ENCODE measurements at places on chromosomes 12 and 14.

- no peak for DNase-seq
These were observed 195.4 kb downstream of the DUSP6 start for GRCh38 chr12:89156862-89157262.

DNA sequence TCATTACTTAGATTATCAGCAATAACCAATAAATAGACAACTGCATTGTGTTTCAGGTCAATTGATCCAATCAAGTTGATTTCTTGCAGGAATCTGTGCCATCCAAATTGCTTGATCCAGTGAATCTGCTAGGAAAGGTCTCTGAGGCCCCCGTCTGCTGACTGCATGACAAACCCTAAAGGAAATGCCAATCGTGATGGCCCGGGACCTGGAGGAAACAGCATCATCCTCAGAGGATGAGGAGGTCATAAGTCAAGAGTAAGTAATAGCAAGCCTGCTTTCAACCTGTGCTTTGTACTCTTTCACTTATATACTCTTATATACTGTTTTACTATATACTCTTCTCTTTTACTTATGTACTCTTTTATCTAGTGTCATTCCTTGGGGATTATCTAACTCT is 1.9 kb downstream of the TTLL5 start:
- DNase-seq: no peak

GRCh38 chr12:74535536-74535935 is 2.1 kb upstream of the ATXN7L3B start:
- DNase-seq: no peak

DNA sequence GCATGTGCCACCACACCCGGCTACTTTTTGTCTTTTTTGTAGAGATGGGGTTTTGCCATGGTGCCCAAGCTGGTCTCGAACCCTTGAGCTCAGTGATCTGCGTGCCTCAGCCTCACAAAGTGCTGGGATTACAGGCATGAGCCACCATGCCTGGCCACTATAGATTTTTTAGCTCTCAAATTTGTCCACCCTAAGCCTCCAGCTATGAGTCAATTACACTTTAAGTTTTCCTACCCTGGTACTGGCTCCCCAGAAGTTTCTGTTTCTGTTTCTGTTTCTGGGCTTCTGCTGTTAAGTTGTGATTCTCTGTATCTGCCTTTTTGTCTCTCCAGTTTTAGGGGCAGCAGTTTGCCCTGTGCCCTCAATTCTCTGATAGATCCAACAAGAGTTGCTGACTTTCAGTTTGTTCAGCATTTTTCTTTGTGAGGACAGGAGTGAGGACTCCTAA is 4.4 kb upstream of the TINF2 start:
- DNase-seq: no peak

DNA sequence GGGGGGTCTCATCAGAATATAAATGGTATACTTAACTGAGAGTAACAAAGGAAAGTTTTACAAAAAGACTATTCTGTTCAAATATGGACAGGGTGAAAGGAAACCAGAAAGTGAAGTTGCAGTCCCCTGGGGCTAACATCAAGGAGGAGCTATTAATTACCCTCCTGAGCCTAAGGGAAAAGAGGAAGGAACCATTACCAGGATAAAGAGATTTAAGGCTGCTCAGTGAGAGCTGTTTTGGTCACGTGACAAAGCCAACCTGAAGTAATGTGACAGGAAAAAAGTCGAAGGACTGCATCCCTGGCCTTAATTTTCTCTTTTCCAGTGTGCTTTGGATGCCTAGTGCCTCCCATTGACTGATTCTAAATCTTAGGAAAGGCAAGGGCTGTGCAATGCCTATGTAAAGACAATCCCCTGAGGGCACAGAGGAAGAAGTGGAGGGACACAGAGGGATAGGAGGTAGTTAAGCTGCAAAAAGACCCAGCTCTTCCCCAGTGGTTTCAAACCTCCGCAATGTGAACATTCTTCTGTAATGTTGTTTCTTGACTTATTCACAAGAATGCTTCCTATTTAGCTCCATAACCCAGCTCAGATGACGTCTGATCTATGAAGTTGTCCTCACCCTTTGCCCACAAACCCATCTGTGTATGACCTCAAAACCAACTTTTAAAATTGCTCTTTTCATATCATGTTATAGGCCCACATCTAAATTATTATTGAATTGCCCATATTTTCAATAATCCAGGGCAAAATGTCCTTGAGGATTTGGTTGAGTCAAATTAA is 187.7 kb upstream of the DCN start:
- no peak for DNase-seq

DNA sequence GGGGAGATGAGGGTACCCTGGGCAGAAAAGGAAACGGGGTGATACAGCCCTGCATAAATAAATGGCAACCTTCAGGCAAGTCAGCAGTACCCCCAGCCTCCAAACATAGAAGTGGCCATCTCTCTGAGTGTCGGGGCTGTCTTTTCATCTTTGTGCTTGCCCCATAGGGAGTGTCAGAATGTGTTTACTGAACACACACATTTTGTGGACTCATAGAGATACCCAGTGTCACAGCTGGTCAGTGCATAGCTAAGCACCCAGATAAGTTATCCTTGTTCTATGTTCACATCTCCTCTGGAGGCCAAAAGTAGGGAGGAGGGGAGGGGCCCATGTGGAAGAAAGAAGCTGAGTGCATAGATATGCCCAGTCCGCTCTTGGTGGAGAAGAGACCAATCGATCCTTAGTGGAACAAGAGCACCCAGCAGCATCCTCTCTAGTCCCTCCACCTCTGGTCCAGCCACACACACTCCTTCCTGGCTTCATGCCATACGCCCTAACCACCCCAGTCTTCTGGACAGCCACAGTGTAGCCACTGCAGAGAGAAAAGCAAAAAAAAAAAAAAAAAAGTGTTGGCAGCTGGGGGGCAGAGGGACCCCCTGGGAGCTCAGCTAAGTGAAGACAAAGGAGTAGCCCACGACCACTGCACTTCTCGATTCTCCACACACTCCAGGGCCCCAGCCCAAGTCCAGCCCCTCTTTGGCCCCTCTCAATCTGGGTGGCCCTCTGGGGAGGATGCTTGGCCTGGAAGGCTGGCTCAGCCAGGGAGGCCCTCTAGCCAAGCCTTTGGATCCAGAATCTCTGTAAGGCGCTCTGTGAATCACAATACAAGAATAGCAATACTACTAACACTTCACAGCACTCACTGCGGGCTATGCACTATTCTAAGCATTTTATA is 2.6 kb downstream of the ITGA7 start:
- DNase-seq: no peak

DNA sequence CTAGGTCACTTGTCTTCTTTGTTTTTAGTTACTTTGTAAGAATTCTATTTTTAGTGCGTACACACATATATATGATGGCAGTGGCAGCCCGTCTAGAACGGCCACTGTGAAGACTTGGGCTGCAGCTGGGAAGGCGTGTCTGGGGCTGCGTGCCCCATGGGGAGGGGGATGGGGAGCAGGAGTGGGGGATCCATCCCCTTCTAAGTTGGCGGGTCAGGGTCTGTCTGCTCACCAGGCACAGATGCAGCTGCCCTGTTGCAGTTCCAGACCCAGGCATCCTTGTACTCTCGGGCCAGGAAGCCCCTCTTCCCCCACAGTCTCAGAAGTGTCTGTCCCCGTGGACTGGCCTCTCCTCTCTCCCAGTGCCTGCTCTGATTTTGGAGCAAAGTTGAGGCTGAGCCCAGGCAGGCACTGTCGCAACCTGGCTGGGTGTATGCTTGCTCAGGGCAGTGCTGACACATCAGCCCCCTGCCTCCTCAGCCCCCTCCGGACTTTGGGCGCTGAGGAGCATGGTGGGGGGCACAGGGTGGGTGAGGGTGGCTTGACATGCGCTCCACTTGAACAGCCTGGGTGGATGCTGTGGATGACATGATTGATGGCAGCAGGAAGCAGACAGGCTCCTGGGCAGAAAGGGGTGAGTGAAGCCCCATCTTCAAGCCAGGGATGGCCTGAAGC is 271.2 kb upstream of the NAV3 start:
- DNase-seq: no peak

DNA sequence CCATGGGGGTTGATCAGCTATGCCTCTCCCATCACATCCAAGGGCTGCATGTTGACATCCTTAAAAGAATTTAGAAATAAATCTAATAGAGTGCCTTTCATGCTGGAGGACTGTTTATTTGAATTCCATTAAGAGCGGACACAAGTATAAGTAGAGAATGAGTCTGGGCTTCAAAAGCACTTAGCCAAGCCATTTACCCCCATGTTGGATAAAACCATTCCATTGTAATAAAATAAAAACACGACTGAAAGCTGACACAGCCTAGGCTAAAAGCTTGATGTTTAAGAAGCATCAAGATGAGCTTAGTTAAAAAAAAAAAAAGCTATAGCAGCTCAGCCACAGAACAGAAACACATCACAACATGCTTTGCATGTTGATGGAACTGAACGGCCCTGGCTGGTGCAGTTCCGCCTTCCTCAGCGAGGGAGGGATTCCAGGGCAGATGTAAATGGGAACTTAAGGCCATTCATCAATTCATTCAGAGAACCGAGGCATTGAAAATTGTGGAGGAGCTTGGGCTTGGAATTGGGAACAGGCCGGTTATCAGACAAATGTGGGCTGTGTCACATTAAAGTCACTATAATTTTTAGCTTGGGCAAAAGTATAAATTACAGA is 41.2 kb downstream of the TMEM132D start:
- DNase-seq: no peak

DNA sequence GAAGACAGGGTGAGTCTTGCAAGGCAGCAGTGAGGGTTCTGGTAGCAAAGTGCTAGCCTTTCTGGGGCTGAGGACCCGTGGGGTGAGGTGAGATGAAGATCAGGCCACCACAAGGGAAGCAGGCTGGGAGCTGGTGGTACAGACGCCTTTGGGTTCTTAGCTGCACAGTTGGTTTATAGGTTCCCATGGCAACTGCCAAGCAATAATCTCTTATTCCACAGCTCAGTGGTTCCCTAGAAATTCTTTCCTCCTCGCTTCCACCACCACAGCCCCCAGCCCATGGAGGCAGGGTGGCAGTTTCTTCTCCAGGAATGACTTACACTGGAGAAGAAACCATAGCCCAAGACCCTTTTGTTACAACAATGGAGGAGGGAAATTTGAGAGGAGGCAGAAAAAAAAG is 82.1 kb downstream of the CMKLR1 start:
- DNase-seq: no peak

DNA sequence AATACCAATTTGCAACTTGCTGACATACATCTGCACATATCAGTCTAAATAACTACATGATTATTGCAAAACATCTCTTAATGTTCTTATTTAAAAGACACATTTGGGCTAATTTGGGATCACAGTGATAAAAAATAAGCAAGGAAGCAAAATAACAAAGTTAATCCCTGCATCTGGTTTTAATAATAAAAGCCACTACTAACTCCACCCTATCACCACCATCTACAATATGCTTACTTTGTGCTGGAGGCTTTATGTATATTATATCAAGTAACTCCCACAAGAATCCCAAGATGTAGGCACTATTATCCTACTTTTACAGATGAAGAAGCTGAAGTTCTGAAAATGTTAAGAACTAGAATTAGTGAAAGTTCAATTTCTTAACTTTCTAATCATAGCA is 45.7 kb downstream of the TAOK3 start:
- no peak for DNase-seq

GRCh38 chr14:73381380-73382013 is 76.8 kb downstream of the NUMB start:
- no peak for DNase-seq

DNA sequence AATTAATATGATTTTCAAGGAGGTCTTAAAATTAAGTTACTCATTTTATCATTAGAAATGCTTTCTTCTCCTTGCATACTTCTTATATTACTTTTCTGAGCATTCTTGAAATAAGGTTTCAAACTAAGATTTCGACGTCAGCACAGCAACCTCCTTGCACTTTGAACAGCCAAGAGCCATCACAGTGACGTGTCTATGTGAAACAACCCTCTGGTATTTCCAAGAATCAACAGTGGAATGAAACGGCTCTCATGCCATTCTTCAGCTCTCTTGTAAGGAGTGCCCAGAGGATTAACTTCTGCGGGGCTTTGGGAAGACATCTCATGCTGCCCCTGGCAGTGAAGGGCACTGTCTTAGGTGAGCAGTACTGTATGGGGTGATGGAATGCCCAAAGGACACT is 109.2 kb downstream of the EFCAB11 start:
- DNase-seq: no peak

DNA sequence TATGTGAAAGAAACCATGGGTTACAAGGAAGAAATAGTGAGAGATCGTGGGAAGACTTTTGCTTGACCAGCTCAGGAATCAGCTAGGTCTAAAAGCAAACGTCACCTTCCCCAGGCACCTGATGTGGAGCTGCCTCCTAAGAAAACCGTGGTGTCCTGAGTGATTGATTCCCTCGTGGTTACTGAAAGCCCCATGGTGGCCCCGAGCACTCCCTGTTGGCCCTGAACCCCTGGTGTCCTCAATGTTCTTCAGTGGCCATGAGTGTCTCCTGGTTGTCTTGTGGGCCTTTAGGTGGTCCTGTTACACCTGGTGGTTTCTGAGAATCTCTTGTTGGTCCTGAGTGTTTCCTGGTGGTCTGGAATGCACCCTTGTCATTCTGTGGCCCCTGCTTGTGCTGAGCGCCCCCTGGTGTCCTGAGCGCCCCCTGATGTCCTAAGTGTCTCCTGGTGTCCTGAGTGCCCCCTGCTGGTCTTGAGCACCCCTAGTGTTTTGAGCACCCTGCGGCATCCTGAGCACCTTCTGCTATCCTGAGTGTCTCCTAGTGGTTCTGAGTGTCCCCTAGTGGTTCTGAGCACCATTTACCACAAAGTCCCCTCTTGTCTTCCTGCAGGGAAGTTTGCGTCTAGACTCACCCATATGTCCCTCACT is 518.7 kb downstream of the TMEM121 start:
- DNase-seq: no peak

DNA sequence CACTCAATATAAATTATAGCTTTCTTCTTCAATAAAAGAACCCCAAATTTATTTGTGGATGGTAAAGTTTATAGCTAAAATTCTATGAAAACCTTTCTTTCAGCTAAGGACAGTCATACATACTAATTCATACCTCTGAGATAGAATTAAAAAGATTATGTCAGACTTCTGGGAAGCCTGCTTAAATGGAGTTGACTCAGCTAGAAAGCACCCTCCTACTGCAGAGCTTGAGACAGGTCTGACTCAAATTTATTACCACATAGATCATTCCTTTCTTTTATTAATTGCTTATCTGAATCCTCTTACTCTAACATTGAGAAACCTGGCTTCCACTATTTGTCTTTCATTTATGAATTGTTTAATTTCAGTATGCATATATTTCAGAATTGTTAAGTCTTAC is 1007.0 kb upstream of the LRFN5 start:
- no peak for DNase-seq

DNA sequence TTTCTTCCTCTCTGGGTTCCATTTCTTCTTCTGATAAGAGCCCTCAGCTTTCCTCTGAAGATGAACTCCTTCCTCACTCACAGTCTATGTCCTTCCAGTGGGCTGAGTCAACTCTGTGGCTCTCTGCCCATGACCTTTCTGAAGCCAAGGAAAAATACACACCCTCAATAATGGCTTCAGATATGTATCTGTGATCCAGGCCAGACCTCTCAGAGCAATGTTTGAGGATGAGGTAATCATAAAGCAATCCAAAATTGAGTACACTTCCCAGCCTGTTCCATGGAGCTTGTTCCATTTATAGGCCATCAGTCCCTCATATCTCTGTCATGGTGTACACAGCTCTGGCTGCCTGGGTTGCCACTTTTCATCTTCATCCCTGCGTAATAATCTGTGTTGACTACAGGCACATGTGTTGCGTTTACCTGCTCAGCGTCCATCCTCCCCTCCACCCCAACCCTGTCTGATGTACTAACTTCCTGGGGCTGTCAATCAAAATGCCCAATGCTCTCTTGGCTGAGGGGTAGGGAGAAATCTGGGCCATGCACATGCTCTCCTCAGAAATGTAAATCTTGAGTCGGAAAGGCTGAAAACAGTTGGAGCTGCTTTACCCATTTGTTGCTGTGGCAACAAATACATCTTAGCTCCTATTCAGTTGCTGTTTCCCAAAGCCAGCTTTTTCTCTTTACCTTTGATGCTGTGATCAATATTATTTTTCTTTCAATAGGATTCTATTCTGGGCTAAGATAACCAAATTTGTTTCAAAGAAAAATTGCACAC is 377.8 kb upstream of the TMEM132C start:
- no peak for DNase-seq

All from putamen (tissue), 1 donor.